ENCODE measurements at places on chromosomes 7 and 10.
A peak's percentile ranks its signal among the peaks of the same experiment; 100 is the strongest.

DNA sequence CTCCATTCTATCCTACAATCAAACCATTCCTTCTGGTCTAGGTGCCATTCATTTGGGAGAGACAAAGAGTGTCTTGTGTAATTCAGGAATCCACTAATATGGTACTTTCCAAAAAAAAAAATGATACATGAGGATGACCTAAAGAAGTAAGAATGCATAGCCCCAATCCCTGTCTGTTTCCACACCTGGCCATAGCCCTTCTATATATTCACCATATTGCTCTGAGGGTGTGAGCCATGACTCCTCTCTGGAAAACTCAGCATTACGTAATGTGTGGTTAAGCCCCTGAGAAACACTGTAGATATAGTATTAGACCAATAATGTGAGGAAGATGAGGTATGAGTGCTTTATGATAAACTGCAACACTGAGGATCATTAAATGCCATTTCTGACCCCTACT lies 592.7 kb downstream of the INHBA start:
- ATAC-seq = no peak

DNA sequence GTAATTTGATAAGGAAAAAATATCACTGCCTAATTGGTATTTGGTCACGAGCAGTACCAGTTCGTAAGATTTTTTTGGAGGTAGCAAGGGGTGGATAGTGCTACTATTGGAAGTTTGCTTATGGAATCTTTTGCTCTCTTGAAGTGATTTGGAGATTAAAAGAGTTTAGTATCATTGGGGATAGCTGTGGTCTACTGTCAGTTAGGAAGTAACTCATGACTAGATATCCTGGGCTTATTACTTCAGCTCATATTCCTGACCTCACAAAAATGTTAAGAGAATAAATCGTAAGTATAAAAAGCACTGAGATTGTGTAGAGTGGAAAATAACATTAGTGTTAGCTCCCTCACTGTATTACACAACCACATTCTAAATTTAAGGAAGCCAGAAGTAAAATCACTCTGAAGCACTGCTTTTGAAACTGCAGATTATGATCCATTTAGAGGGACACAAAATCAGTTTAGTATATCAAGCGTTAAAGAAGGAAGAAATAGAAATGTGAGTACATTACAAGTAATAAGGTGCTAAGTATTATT lies 22.6 kb downstream of the SGPL1 start:
- ATAC-seq = no peak

GRCh38 chr7:134031835-134032617 lies 95.1 kb upstream of the LRGUK start:
- ATAC-seq = no peak

- ATAC-seq = no peak
Measured at GRCh38 chr10:116060864-116061263, 212.1 kb downstream of the GFRA1 start.

DNA sequence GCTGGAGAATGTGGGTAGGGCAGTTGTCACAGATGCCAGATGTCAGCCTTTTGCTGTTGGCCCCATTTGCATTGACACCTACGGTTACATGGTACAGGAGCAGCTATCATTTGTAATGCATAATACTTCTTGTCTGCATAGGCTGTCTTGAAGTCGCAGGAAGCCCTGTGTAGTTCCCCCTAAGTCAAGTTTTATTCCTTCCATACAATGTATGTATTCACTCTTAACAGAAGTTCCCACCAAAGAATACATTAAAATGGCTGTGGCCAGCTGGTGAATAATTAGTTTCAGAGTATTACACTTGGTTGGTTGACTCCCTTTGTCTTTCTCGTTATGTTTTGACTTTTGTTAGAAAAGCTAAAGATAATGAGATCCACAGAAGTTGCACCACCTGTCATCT lies 1169.0 kb downstream of the REEP3 start:
- ATAC-seq = no peak

DNA sequence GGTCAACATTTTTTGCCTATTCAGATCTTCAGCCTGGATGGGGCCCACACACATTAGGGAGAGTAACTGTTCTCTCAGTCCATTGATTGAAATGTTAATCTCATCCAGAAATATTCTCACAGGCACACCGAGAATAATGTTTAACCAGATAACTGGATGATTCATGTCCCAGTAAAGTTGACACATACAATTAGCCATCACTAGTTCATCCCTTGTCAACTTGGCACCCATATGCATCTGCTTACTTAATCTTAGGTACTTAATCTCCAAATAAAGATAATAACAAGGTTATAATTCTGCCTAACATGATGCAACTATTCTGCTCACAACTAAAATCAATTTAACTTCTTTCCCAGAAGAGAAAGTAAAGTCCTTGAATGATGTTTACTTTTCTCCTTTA lies 502.6 kb downstream of the ADRA2A start:
- ATAC-seq = no peak

DNA sequence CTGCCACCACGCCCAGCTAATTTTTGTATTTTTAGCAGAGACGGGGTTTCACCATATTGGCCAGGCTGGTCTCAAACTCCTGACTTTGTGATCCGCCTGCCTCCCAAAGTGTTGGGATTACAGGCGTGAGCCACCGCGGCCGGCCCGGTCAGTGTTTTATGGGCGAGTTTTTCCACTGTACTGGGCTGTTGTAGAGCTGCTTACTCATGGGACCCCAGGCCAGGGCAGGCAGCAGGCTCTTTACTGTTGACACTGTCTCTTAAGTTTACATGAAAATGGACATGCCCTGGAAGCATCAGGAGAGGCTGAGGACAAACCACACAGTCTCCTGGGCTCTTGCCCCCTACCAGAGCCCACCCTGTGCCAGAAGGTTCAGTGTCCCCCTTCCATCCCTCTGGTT lies 11.2 kb downstream of the NACAD start:
- no peak for ATAC-seq

DNA sequence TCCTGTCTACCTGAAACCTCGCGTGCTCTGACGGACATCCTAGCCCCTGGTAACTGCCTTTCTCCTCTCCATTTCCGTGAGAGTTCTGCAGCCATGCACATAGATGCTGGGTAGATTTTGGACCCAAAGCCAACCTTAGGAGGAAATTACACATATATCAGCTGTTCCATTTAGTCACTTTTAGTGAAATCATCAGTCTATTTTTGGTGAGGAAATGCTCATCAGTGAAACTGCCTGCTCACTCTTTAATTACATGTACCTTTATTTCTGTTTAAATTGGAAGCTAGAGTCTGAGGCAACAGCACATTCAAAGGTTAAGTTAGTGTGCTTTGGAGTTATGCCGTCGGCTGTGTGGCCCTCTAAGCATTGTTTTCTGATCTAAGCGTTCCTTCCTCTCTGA lies 231.3 kb downstream of the WDR37 start:
- no peak for ATAC-seq

DNA sequence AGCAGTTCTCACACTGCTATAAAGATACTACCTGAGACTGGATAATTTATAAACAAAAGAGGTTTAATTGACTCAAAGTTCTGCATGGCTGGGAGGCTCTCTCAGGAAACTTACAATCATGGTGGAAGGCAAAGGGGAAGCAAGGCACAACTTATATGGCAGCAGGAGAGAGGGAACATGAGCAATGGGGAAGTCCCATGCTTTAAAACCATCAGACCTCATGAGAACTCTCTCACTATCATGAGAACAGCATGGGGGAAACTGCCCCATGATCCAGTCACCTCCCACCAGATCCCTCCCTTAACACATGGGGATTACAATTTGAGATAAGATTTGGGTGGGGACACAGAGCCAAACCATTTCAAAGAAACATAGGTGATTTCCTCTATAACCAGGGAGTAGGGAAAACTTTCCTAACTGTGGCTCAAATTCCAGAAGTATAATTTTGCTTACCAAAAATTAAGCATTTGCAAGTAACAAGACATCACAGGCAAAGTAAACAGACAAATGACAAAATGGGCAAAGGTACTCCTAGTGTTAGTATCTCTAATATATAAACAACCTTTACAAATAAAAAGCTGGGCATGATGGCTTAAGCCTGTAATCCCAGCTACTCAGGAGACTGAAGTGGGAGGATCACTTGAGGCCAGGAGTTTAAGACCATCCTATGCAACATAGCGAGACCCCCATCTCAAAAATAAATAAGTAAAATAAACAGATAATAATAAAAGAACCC lies 88.0 kb downstream of the KBTBD2 start:
- ATAC-seq = no peak

- peak; percentile 45 for ATAC-seq
Measured at GRCh38 chr10:133379152-133379800, at the start of gene PAOX. PAOX (plus strand) TSS chr10:133379262; CDS start chr10:133379317, 55 bp downstream.

DNA sequence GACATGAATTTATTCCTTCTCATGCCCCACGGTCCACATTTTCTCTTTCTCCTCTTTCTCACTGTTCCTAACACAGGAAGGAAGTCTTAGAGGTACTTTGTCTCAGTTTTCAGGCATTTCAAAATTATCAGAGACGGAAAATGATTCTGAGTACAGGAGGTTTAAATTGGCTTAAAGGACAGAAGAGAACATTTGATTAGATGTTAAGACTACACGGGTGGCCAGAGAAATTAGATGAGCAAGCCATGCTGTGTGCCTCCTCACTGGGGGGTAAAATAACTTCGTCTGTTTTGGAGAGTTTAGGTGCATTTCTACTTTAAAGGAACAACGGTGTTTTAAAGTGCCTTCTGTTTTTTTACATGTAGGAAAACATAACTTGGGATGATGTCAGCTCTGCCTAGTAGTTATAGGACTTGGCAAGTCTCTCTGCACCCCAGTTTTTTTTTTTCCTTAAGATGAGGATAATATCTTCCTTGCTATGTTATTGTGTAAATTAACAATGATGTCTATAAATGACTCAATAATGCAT lies 66.9 kb downstream of the MCMBP start:
- ATAC-seq = no peak

GRCh38 chr7:41336455-41336952 lies 366.4 kb downstream of the INHBA start:
- peak; percentile 69 for ATAC-seq

- ATAC-seq = peak; percentile 28
Measured at GRCh38 chr7:84913731-84914130, 273.1 kb downstream of the SEMA3D start.

- ATAC-seq = no peak
Measured at GRCh38 chr7:6231184-6231583, 41.2 kb downstream of the CYTH3 start.

- ATAC-seq = no peak
Measured at GRCh38 chr10:37314862-37315261, 189.5 kb downstream of the ANKRD30A start.

All from SK-N-SH treated with all-trans-retinoic acid at 6 μM for 48 hours (cell line).